M059J (cell line): ENCODE measurements at places on chromosomes 1 and 21. TPM values are rescaled to one million over a fixed set of nuclear protein-coding genes. Genes with fewer than 3 reads are reported as not detected.

Gene KLHDC8A
- total RNA-seq = not detected in 2 replicates

Gene CR2
- total RNA-seq = not detected in 2 replicates

Gene ARHGEF16
- 0.59 and 3.0 TPM in 2 replicates for total RNA-seq

Gene ADAMTSL4
- total RNA-seq = 1.2 and 2.0 TPM in 2 replicates

Gene CYP4A11
- total RNA-seq = not detected in 2 replicates

Gene FAM3B
- 0.52 TPM in 1 of 2 replicates, not detected in the other for total RNA-seq

Gene AGMAT
- 1.3 and 2.6 TPM in 2 replicates for total RNA-seq

Gene HAO2
- total RNA-seq = not detected in 2 replicates

Gene HNRNPR
- total RNA-seq = 114 and 166 TPM in 2 replicates

Gene ACKR1
- not detected in 2 replicates for total RNA-seq

Gene LRIG2
- 4.4 and 13.9 TPM in 2 replicates for total RNA-seq

Gene PSMA5
- total RNA-seq = 119 and 162 TPM in 2 replicates

Gene GLIS1
- 2.3 and 3.0 TPM in 2 replicates for total RNA-seq

Gene MFN2
- 47.1 and 81.5 TPM in 2 replicates for total RNA-seq

Gene FCER1A
- total RNA-seq = not detected in 2 replicates

Gene RHBG
- not detected in 2 replicates for total RNA-seq

Gene SLC35F3
- 0.64 and 1.7 TPM in 2 replicates for total RNA-seq

Gene CRYZ
- total RNA-seq = 58.6 and 72.8 TPM in 2 replicates

Gene NR1I3
- not detected in 2 replicates for total RNA-seq

Gene MYOG
- total RNA-seq = not detected in 2 replicates

Gene EXO1
- 25.0 and 36.8 TPM in 2 replicates for total RNA-seq

Gene TCEA3
- 0.07 and 0.30 TPM in 2 replicates for total RNA-seq

Gene BRDT
- not detected in 2 replicates for total RNA-seq

Gene SMIM12
- 36.1 and 44.9 TPM in 2 replicates for total RNA-seq

Gene LCE3E
- total RNA-seq = not detected in 2 replicates

Gene FABP3
- total RNA-seq = 0.89 and 2.7 TPM in 2 replicates

Gene CD46
- total RNA-seq = 84.3 and 114 TPM in 2 replicates

Gene MAN1A2
- 15.3 and 20.9 TPM in 2 replicates for total RNA-seq

Gene DCST1
- total RNA-seq = not detected in 2 replicates

Gene ZNF683
- not detected in 2 replicates for total RNA-seq

Gene ARMH1
- 0.37 and 2.8 TPM in 2 replicates for total RNA-seq

Gene HMCN1
- 1.6 and 2.1 TPM in 2 replicates for total RNA-seq

Gene IVNS1ABP
- total RNA-seq = 45.9 and 51.0 TPM in 2 replicates

Gene RAB25
- not detected in 2 replicates for total RNA-seq

Gene NOC2L
- total RNA-seq = 60.1 and 102 TPM in 2 replicates

Gene KRTAP21-2
- not detected in 2 replicates for total RNA-seq

Gene RXFP4
- total RNA-seq = not detected in 2 replicates

Gene CBS
- 6.3 and 20.9 TPM in 2 replicates for total RNA-seq

Gene CDKN2C
- 187 and 243 TPM in 2 replicates for total RNA-seq
